Kidney epithelial cell (primary cell): ENCODE measurements at places on chromosomes 1 and 21. TPM values are rescaled to one million over a fixed set of nuclear protein-coding genes. Genes with fewer than 3 reads are reported as not detected.

- DNase-seq: no peak
Measured at GRCh38 chr1:38598118-38598517, 261.5 kb downstream of the RRAGC start.

GRCh38 chr1:237959838-237960237, 69.1 kb upstream of the ZP4 start:
- DNase-seq: no peak

DNA sequence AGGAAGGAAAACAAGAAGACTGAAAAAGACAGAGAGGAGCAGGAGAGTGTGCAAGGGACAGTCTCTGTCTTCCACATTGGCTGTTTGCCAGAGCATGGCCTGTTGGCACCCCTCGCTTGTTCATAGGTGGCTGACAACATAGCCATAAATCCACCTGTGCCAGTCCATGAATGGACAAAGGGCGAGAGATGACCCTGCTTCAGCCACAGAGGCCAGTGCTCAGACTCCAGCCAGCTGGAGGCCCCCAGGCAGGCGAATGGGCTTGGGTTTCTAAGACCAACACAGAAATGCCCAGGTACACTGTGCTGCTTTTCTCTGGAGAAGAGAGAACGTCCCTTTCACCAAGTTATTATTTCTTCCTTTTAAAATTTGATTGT, 60.6 kb downstream of the RIPK4 start:
- no peak for DNase-seq

DNA sequence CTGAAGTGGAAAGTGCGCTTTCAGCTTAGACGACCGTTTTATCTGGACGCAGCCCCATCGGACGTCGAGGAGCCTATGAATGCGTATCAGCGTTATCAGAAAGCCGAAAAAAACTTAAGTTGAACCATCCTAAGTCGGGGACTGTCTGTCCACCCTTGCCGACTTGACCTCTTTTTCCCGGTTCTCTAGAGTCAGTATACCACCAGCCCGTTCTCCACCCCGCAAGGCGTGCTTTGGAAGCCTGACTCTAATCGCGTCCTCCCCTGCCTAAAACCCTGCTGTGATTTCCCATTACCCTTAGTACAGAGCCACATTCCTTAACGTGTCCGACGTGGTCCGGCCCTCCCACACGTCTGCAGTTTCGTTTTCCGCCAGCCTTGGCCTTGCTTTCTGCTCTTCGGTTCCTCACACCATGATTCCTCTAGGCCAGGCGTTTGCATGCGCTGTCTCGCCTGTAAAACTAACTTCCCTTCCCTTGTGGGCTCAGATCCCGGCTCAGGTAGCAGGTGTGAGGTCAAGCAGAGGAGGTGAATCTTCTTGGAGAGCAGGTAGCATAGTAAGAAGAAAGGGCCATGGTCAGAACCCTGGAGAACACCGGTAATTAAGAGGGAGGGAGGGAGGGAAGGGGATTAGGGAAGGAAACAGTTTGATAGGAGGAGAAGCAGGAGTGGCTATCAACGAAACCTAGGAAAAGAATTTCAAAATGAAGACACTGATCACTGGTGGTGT, 865 bp downstream of the ADPRS start:
- no peak for DNase-seq

DNA sequence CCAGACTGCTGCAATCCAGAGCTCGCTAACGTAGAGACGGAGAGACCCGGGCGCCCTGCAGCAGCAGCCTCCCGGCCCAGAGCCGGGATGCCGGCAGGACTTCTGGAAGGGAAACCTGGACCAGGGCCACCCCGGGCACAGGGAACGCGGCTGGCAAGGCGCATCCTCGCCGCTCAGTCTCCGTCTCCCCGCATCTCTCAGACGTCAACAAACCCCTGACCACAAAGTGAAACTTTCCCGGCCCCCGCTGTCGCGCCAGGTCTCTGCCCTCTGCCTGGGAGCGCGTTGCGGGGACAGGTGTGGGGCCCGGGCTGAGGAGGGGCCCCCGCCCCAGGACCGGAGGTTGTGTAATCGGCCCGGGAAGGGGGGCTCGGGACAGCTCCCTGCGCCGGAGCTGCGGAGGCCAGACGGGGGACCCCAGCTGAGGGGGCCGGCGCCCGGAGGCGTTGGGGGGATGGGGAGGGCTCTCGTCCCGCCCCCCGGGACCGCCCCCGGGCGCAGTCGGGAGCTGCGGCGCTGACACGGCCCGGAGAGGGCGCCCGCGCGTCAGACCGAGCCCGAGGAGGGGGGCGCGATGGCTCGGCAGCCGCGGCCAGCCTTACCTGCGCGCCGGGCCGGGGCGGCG, 116.6 kb upstream of the HIVEP3 start:
- peak; percentile 14 for DNase-seq

DNA sequence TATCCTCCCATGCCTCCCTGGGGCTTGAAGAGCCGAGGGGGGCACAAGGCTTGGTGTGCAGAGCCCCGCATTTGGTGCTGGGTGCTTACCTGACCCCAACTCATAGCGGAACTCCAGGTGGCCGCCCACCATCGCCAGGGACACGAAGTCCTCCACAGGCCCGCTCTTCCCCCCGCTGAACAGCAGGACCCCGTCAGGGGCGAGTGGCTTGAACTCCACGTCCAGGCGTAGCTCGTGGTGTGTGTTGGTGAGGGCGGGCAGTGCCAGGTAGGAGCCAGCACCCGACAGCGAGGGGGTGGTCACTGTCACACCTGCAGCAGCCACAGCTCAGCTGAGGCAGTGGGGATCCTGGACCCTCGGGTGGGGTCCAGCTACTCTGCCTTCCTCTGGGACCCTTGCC, 17.2 kb downstream of the LDLRAD2 start:
- DNase-seq: no peak

DNA sequence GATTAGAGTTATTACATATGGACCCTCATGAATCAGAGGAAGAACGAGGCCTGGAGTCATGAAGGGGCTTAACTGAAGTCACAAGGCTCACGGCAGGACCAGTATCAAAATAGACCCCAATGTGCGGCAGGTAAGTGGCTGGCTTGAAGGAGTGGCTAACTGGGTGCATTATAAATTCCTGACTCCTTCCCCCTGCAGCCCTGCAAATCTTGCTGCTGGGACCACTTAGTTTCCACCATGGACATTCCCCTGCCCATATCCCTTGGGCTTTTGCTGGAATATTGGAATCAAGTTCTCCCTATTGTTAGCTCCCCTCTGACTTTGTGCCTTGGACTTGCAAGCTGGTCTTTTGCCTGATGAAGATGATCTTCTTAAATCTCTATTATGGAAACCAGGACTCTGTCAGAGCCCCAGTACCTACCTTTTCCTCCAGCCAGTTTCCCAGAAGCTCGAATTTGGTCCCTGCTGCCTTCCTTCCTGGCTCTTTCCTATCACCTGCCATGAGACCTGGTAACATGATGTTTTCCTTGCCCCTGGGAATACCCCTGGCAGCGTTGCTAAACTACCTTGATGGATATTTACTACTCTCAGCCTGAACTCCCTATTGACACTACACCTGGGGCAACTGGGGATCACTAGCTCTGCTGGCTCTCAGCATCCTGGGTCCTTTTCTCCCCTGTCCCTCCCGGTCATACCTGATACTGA, 156.0 kb upstream of the JUN start:
- no peak for DNase-seq

GRCh38 chr21:39934895-39935294, 67.7 kb downstream of the PCP4 start:
- no peak for DNase-seq

GRCh38 chr1:179742291-179742690, 800 bp upstream of the FAM163A start:
- DNase-seq: no peak

DNA sequence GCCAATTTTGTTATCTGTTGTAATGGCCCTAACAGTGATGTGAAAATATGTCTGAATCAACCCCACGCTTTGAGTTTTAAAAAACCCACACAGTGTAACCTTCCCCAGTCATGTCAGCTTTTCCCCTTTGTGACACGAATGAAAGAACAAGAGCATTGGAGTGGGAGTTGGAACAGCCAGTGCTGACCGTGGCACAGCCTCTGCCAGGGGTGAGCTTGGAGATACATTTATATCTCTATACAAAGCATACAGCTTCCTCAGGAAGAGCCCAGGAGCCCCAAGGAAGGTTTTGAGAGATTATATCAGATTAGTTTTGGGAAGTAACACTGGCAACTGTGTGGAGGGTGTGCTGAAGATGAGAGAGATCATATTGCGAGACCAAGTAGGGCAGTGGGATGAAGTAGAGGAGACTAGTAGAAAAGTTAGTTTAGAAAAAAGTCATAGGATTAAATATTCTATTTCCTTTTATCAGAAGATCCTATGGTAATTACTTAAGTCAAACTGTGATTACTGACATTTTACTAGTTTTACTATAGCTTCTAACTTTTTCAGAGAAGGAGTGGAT, 15.9 kb downstream of the LRRC8B start:
- DNase-seq: no peak

Gene FCN3
- total RNA-seq: 0.14 TPM in 1 of 2 replicates, not detected in the other

Gene SPATA46
- total RNA-seq: not detected in 2 replicates

Gene BLZF1
- 30.5 and 33.0 TPM in 2 replicates for total RNA-seq
